ENCODE measurements at places on chromosomes 1 and 21.

GRCh38 chr1:17108786-17109185 is 10.5 kb downstream of the PADI2 start:
- no peak for DNase-seq

GRCh38 chr1:150387200-150387599 is 23.3 kb downstream of the RPRD2 start:
- DNase-seq, result no peak

GRCh38 chr1:17776426-17776825 is 21.3 kb downstream of the ACTL8 start:
- DNase-seq, result no peak

DNA sequence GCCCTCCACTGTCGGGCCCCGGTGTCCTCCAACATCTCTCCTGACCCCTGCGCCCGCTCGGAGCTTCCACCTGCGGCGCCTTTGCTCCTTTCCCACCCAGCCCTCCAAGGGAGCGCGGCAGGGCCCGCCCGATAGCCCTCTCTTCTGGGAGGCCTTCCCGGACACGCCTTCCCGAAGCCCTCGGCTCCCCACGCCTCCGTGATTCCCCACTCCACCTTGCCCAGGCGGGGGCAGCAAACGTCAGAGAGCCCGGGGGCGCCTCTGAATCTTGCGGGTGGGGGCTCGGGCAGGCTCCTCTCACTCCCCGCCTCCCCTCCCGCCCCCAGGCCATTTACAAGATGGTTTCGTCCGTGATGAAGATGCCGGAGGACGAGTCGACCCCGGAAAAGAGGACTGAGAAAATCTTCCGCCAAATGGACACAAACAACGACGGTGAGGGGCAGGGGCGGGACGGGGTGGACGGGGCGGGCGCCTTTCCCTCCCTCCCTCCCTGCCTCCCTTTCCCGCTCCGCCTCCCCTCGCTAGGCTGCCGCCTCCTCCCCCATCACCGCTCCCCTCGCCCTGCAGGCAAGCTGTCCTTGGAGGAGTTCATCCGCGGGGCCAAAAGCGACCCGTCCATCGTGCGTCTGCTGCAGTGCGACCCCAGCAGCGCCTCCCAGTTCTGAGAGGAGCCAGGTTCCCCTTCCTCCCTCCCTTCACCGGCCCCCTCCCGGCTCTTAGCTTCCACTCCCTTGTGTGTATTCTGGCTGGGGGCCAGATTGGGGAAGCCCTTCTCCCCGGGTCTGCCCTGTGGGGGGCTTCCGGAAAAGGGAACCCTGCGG is 7.1 kb downstream of the HPCA start:
- DNase-seq, result no peak

GRCh38 chr1:112344754-112345423 is 51.1 kb upstream of the CTTNBP2NL start:
- no peak for DNase-seq

- DNase-seq, result no peak
Measured at GRCh38 chr1:59504276-59504675, 207.4 kb downstream of the FGGY start.

- no peak for DNase-seq
Measured at GRCh38 chr1:78553859-78554258, 63.1 kb downstream of the PTGFR start.

DNA sequence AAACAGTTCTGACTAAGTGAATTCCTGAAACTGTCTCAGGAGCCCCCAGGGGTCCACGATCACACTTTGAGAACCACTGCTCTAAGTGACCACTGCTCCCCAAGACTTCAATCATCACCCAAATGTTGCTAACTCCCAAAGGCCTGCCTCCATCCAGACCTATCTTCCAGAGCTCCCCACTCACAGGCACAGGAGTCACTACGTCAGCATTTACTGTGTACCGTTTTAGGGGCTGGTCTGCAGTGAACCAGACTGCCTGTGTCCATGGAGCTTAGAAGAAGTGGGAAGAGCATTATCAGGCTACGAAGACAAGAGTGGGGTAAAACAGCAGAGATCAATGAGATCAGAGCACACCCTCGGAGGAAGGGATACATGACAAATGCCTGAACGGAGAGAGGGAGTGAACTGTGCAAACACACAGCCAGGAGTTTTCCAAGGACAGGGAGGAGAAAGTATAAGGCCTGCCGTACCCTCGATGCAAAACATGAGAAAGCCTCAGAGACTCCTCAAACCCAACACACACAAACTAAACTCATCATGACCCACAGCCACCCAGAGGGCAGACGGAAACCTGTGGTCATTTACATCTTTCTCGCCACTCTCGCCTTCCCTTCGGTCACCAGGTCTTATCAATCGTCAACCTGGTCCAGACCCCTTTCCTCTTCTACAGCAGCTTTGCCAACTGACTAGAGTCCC is 10.1 kb downstream of the GNB1 start:
- DNase-seq, result no peak

GRCh38 chr1:186155594-186155993 is 219.5 kb downstream of the TPR start:
- DNase-seq, result no peak

GRCh38 chr1:22810378-22810777 is 99.7 kb downstream of the EPHB2 start:
- no peak for DNase-seq

DNA sequence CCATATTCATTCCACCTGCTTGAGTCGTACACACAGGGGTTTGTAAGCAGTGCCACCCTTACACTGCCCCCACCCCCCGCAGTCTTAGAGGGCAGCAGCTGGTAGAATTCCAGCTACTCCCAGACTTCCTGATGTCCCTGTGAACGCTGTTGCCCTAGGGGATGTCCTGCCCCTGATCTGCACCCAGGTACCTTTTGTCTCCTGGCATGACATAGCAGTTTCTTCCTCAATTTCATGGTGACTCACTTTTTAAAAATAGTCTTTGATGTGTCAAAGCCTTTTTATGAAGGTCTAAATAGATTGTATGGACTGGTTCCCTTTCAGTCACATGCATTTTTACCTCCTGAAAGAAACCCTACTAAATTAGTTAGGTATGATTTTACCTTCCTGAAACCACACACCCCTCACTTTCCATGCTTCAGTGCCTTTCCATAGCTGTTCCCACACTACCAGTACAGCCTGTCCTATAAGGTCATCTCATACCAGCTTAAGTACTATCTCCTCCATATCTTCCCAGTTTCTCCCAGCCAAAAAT is 76.4 kb downstream of the ST3GAL3 start:
- no peak for DNase-seq

- DNase-seq, result no peak
Measured at GRCh38 chr1:41379738-41380130, 18.5 kb downstream of the FOXO6 start.

DNA sequence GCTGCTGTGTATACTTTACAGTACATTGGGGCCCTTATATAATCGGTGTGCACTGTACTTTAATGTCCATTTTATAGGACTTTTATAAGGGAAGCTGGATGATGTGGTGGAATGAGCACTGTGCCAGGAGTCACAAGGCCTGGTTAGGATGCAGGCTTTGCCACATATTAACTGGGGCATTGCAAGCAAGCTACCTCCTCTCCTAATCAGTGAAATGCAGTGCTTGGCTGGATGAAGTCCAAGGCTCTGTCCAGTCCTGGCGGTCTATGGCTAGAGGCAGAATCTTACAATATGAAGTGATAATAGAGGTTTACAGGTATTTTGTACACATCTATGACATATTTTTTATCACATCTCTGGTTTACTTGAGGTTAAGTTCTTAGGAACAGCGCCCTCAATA is 1.7 kb upstream of the PKP1 start:
- DNase-seq, result no peak

- no peak for DNase-seq
Measured at GRCh38 chr1:44946725-44947062, 39.7 kb downstream of the EIF2B3 start.

GRCh38 chr1:51070011-51070410 is 32.0 kb upstream of the C1orf185 start:
- DNase-seq, result no peak

DNA sequence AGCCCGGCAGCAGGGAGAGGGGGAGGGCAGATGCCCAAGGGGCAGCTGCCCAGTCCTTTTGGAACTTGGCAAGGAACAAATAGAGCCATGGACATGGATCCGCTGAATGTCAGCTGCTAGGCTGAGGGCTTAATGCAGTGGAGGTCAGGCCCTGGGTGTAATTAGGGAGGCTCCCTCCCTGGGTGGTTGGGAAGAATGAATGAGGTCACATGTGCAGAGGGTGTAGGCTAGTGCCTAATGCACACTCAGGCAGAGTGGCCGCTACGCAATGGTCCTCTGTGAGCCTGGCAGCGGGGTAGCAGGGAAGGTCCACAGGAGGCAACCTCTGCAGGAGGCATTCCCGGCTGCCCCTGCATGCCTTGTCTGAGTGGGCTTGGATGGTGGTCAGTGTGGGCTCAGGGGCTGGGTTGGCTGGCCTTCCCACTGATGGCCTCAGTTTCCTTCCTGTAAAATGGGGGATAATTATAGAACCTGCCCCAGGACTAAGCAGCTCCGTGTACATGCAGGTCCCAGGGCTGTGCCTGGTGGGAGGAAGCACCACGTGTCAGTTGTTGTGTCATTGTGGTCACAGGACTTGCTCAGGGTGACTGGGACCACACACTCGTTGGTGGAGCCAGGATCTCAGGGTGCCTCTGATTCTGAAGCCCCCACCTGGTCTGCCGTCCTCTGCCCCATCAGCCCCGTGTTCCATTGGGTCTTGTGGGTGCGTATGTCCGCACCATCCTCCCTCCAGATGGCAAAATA is 81.6 kb upstream of the ACTL8 start:
- DNase-seq, result no peak

GRCh38 chr1:89954401-89954800 is 40.5 kb upstream of the ZNF326 start:
- DNase-seq, result no peak

GRCh38 chr1:31390071-31390470 is 17.2 kb upstream of the FABP3 start:
- DNase-seq, result no peak

GRCh38 chr1:68168545-68169171 is 63.7 kb downstream of the WLS start:
- DNase-seq, result no peak

DNA sequence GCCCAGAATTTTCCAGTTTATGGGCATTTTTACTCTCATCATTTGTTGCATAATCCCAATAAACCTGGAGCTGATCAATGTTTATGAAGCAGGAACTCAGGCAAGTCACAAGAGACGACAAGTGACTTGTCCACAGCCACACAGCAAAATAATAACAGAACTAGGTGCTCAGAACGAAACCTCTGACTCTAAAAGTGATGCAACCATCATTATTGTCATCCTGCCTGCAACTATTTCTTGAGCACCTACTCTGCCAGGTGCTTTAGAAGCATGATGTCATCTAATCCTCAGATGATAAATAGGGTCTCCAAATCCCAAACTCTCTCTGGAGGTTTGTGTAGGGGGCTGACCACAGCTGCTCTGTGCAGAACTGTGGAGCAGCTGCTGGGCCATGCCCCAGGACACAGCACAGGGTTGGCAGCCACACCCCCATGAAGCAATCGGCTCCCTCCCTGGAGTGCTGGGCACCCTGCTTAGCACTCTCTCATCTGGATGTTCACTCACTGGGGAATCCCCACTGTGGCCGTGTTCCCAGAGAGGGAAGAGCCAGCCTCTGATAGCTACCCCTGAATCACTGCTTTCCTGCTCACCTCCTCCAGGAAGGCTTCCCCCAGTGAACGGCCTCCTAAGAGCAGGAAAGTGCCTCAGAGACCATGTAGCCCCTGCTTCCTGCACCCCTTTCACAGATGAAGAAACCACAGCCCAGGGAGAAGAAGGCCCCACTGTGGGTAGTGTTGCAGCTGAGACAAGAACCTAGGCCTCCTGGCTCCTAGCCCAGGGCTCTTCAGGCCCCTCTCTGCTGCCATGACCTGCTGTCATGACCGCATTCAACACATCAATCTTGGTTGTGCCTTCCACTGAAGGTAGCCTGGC is 2.1 kb downstream of the TTC22 start:
- DNase-seq, result no peak

DNA sequence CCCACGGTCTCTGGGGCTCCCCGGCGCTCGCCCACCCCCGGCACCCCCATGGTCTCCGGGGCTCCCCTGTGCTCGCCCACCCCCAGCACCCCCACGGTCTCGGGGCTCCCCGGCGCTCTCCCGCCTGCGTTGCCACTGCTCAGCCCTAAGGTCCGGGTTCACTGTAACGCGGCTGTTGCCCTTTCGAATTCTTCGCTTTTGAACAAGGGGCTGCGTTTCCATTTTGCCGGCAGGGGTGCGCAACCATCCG is 5.2 kb upstream of the FTCD start:
- no peak for DNase-seq

GRCh38 chr1:182111496-182111895 is 50.0 kb upstream of the ZNF648 start:
- DNase-seq, result no peak

DNA sequence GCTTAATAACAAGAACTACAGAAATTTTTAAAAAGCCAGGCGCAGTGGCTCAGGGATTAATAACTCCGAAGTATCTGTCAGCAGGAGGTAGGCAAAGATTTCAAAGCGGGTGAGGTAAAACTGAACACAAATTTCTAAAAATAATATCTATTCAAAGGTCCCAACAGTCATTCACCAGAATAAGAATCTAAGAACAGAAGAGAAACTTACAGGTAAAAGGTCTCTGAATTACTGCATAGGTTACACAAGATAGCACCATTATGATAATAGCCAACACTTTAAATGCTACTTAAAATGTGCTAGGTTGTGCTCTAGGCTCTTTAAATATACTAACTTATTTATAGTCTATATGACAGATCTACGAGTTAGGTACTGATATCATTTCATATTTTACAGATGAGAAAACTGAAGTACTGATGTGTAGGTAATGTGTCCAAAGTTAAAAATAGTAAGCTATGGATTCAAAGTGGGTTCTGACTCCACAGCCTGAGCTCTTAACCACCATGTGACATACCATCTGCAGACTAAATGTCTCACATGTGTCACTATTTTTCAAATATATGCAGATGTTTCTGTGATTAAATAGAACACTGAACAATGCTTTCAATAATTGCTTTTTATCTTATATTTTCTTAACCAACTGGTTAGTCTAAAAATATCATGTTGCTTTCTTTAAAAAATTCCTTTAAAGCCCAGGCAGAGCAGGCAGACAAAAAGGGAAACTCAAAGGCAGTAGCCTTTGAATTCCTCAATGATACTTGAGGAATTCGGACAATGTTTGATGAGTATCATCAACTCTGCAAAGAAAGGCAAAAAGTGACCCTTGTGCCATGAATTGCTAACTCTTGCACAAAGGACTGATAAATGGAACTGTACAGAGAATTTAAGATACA is 80.5 kb upstream of the TTC39A start:
- DNase-seq, result no peak

GRCh38 chr1:16886860-16887605 is 8.7 kb upstream of the RNU1-2 start:
- no peak for DNase-seq

Measured in stimulated activated CD4-positive, alpha-beta T cell treated with anti-CD3 and anti-CD28 coated beads, TNF-alpha, amount 100 ng/mL, for 48 hours (primary cell).